ENCODE measurements at places on chromosomes 16 and 17.

GRCh38 chr17:16215965-16216316, 607 bp upstream of the NCOR1 start:
- no peak for DNase-seq

GRCh38 chr16:5077304-5077703, 5.7 kb downstream of the ALG1 start:
- DNase-seq, result no peak

DNA sequence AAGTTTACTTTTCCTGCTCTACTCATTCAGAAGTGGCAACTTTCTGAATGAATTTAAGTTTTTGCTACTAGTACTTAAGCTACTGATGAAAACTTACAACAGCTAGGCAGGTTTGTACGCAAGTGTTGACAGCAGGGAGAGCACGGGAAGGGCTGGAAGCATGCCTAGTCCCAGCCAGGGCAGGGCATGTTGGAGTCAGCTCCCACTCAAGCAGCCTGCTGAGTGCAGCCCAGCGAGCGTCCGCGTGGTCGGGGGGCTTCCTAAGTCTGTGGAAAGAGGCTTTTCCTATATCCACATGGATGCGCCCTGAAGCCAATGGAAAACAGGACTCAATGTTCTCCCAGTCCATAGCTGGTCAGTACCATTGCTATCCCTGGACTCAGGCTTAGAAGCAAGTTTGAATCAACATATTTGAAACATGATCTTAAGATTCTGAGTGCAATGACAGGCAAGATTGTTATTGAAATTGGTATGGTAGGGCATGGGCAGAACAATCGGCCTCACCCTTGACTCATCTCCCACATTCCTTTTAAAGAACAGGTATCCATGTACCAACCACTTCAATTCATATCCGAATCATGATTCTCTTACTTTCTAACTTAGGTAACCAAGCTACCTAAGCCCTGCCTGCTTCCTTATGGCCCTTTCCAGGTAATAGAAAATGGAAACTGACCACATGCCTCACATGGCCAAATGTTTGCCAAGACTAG, 22.5 kb downstream of the CYB5D2 start:
- no peak for DNase-seq

DNA sequence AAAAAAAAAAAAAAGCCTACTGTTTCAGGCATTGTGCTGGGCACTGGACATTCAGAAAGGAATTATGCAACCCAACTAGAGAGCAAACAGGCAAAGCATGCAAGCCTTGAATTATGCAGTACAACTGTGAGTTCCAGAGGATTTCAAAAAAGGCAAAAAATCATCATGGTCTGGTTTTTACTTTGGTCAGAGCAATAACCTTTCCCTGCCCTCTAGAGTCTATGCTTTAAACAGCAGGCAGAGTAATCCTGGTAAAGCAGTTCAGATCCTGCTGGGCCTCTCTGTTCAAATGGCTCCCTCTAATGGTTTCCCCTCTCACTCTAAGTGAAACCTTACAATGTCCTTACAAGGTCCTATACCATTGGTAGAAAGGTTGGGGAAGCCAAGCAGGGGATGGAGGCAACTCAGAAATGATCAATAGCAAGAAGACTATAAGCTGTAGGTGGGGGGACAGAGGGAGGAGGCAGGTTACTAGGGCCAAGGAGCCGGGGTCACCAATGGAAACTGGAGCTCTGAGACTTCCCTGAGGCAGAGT, 4.6 kb upstream of the TAF15 start:
- no peak for DNase-seq

GRCh38 chr17:64240741-64241347, 22.2 kb downstream of the TEX2 start:
- DNase-seq, result no peak

DNA sequence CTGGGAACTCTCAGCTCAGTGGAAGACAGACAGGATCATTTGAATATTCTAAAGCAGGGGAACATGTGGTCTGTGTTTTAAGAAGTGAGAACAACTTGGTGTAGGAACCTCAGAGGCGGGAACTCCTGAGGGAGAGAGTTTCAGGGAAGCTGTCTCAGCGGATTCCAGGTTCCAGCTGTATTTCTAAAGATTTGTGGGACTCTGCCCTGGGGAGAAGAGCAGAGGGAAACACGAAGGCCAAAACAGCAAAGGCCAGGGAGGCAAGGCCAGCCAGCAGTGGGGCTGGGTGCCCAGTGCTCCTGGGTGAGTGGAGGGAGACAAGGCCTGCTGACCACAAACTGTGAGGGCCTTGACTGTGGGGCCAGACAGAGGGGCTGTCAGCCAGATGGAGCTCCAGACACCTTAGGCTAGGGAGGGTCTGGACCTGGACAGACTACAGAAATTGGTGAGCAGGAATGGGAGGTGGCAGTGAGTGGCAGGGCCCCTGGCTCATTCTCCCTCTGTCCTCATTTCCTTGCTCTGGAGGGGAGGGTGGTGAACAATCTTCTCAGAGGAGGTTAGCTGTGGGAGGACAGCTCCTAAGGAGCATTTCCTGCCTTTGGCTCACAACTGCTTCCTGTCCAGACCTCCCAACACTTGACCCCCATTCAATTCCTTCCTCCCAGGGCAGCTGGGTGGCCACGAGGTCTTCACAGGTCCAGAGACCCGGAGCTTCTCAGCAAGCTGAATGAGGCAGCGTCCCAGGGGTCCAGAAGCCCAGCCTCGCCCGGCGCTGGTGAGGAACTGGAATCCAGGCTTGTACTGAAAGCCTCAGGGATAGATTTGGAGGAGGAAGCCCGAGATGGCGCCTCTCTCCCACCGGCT, 21.0 kb upstream of the FZD2 start:
- no peak for DNase-seq

- no peak for DNase-seq
Measured at GRCh38 chr17:43683928-43684653, 22.4 kb upstream of the MEOX1 start.

DNA sequence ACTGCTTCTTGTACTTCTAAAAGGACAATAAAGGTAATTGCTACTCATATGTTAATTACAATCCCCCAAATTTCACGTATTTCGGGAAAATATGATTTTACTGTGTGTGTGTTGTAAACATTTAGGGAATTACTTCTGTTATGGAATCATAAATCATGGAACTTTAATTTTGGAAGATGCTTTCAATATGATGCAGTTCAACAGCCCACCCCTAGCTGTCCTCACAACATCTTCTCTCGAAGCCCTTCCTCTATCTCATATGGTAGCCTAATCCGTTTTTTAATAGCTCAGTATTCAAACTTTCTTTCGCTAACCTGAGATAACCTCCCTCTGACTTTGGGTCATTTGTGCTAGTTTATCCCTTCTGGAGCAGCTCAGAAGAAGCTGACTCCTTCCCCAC, 78.4 kb downstream of the ANKFN1 start:
- no peak for DNase-seq

DNA sequence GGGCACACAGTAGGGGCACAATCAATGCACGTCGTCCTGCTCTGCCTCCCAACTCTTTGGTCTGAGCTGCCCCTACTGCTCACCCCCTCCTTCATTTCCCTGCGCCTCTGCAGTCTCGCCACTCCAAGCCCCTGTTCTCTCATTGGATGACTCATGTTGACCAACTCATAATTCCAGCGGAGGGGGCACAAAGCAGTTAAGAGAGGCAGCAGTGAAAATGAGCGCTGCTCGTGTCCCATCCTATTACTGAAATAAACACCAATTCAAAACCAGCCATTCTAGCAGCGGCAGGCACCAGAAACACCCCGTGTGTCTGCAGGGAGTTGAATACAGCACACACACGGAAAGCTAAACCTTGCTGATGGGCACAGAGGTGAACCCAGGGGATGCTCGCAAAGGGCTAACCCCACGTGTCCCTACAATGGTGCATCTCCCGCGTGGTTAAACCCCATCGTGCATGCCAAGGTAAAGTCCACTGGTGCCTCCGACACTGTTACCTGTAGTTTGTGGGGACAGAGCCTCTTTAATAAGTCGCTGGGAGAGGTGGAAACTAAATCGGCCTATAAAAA, 310.4 kb downstream of the XYLT1 start:
- DNase-seq, result no peak

DNA sequence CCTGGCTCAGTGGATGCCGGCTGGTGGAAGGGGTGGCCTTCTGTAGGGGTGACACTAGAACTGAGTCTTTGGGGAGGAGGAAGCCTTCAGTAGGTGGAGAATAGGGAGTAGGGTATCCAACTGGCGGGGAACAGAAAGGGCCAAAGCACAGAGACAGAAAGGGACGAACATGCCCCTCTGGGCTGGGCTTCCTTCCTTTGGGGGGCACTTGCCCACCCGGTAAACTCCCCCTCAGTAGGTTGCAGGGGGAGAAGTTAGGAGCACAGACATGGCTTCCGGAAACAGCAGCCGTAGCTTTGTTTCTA, 774 bp downstream of the ENGASE start:
- no peak for DNase-seq
